ENCODE measurements at places on chromosomes 12 and 14.

DNA sequence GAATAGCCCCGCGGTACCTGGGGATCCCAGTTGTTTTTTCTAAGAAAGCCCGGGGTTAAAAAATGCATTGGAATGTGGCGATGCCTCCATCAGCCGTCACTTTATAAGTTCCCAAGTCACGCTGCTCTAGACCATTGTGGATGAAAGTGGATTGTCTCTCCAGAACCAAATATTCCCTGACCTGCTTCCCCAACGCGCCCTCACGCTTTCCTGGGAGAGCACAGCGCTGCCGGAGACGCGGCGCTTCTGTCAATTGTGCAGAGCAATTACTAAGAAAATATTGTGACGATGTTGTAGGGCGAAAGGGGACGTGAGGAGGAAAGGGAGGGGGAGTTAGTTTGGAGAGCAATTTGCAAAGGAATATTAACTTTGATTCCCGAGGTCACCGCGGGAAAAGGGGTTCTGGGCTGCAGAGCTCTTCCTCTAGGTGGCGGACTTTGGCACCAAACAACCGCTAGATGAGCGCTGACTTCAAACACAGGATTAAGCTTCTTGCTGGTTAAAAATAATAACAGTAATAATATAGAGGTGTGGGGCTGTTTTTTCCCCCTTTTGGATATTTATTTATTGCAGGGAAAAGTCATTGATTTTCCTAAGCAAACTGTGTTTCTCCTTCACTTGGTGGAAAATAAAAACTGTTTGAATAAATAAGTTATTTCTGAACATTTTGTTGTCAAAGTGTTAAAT, 9.6 kb upstream of the FOXG1 start:
- peak; percentile 80 for DNase-seq

DNA sequence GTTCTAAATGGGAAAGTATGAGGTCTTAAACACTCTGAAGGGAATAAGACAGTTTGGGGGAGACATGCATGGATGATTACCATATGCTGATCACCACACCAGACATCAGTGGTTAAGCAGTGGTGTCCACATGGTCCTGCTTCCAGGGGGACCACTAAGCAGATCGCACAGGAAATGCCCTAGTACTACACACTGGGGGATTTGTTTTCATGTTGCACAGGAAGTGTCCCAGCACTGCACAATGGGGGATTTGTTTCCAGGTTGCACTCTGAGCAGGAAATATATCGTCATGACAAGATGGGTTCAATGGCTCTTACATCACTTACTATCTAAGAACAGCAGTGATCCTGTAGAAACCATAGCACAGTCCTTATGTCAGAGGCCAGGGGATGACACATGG, 245.5 kb downstream of the BCL11B start:
- no peak for DNase-seq

DNA sequence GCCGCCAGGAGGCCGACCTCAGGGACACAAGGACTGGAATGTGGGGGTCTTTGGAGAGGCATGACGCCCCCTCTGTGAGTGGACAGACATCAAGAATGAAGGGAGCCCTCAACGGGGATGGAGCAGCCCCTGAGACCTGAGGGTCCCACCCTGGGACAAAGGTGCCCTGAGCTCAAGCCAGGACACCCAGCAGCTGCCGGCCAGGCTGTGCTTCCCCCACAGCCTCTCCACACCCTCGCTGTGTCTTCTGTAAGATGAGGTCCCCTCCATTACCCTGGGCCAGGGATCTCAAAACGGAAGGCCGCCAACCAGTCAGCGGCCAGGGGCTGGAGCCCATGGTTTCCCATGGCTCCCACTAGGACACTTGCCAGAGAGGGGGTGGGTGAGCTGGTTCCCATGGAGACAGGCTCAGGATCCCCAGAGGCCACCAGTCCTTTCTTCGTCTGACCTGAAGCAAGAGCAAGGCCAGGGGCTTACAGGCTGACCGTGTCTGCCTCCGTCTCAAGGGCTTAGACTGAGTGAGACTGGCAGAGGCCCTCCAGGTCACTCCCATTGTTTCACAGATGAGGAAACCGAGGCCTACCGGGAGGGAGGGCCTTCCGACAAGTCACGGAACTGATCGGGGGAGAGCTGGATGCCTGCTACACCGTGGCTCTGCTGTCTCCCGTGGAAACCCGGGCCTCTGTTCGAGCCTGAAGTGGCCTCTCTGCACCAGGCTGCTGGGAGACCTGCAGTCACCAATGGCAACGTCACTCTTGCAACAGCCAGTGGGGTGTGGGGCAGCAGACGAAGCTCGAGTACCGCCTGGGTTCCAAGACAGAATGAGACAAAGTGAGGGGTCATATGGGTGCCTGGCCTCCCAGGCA, 91.7 kb upstream of the DIO3 start:
- DNase-seq: peak; percentile 34

- DNase-seq: no peak
These were observed 48.8 kb downstream of the DDX11 start for GRCh38 chr12:31122481-31122880.

GRCh38 chr12:108980831-108981618, 39.8 kb downstream of the SVOP start:
- no peak for DNase-seq

- DNase-seq: no peak
These were observed 8.9 kb downstream of the FAM186A start for GRCh38 chr12:50387487-50387886.

GRCh38 chr12:84772281-84772680, 140.3 kb downstream of the SLC6A15 start:
- no peak for DNase-seq

DNA sequence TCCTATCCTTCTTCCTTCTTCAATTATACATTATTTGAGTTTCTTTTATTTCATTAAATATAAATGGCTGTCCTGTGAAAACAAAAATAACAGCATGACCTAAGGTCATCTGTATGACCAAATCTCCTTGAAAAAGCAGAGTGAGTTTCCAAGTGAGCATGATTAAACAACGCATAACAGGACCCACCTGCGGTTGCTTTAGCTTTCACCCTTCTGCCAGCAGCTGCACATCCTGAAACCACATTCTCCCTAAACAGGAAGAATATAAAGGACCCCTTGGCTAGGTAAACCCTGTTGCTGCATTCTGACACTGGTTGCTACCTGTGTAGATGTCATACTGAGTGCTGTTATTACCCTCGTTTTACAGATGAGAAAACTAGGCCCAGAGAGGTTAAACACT, 42.8 kb upstream of the CPM start:
- no peak for DNase-seq

- peak; percentile 28 for DNase-seq
These were observed 3.3 kb downstream of the BHLHE41 start for GRCh38 chr12:26121323-26122060.

DNA sequence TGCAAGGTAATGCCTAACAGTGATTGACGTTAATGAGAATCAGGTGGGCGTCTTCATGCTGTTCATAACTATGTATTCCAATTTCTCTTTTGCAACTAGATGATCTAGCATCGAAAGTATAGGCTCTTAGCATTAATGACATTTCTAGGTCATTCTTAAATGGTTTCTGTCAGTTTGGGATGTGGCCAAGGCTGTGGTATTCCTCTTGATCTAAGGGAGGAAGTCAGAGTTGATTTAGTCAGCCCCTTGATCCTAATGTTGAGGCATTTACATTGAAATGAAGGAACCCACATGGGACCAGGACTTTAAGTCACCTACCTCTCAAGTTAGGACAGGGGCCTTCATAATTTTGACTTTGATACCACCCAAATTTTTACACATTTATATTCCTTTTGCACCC, 448.1 kb downstream of the NPAS3 start:
- no peak for DNase-seq

GRCh38 chr12:51817027-51817953, 31.2 kb downstream of the FIGNL2 start:
- no peak for DNase-seq

DNA sequence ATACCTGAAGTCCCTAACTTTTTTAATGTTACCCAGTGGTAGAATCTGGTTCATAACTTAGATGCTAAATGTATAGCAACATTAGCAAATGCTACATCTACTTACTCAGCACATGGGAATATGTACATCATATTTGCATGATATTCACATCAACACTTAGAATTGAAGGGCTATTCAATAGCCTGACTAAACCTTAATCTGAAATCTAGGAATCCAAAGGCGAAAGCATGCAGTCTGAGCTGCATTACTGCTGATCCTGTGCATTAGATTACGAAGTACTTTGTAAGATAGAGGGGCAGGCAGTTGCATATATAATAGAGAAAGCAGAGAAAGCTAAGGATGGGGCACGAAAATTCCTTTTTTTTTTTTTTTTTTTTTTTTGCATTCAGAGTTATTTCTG, 40.4 kb downstream of the SLC38A4 start:
- no peak for DNase-seq

- DNase-seq: no peak
These were observed 138.0 kb downstream of the ANO2 start for GRCh38 chr12:5807090-5807414.

- no peak for DNase-seq
These were observed 42.6 kb upstream of the FBRSL1 start for GRCh38 chr12:132447327-132447720.

DNA sequence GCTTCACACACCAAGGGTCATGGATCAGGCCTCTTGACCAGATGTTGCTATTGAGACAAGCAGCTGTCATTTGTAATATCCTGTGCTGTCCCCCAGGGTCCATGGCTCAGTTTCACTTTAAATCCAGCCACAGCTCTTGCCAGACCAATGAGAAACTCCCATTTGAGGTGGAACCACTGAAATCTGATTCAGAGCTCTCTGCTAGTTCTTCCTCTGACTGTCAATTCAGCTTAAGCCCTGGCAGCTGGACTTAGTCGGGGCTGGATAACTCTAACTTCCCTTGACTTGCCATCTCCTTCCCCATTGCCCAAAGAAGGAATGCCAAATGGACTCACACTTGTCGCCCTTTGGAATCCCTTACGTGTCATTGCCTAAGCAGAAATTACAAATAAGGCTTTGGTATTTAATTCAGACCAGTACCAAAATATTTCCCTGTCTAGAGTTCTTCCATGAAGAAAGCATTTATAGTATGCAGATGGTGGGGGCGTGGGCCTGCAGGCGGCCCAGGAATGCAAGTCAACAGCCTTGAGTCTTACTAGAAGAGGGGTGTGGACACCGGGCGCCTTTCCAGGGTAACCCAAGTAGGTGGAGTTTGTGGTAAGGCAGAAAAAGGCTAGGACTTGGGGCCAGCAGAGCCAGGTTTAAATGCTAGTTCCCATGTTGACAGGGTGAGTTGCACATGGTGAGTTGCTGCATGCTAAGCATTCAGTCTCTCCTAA, 96.9 kb upstream of the TMPO start:
- DNase-seq: no peak

DNA sequence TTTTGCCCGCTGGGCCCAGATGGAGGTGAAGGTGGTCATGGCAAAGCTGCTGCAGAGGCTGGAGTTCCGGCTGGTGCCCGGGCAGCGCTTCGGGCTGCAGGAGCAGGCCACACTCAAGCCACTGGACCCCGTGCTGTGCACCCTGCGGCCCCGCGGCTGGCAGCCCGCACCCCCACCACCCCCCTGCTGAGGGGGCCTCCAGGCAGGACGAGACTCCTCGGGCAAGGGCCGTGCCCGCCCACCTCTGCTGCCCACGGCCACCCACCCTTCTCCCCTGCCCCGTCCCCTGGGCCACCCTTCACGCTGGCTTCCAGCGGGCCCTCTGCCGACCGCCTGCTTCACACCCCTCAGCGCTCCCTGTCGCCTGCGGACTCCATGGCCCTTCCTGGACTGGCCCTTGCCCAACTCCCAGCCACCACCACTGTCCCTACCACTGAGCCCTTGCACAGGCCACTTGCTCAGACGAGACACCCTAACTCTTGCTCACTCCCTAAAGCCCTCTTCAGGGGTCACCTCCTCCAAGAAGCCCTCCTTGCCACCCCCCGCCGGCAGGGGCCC, 42.5 kb downstream of the CYP46A1 start:
- no peak for DNase-seq

- DNase-seq: no peak
These were observed 37.1 kb upstream of the DHRS4 start for GRCh38 chr14:23916446-23916845.

GRCh38 chr12:75481013-75481705, 604 bp downstream of the GLIPR1 start:
- no peak for DNase-seq

DNA sequence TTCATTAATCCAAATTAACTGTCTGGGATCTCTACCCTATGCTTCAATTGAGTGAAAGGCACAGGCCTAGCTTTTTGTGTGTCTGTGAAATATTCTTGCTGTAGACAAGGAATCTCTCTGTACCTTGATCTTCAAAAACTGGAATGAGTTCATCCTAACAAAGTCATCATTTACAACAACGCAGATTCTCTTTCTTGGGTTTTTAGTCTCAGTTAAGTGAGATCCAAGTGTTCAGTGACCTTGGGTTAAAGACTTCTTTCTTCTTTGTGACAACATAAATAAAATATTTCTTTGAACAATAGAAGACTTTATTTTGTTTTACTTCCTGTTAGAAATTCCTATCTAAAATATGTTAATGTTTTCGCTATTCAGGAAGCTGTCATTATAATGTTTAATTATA, 192.2 kb upstream of the LMNTD1 start:
- DNase-seq: no peak

- no peak for DNase-seq
These were observed 296.9 kb downstream of the NUAK1 start for GRCh38 chr12:105841840-105842239.

DNA sequence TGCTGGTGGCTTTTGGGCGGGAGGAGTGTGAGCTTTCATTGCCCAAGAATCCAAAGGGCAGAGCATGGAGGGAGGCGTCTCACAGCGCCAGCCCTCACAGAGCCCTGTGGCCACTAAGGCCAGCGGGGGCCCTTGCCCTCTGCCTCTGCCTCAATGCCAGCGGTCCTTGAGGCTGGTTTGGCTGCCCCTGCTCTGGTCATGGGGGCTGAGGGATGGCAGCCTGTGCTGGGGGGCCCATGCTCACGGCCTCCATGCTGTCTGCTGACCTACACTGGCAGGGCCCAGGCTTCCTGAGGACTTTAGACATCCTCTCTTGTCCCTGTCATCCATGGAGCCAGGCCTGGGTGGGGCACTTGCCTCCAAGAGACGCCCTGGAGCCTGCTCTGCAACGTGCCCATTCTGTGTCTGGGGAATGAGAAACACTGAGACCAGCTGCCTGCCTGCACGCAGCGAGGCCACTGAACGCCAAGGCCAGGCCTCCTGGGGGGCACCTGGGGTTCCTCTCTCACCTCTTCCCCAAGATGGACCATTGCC, 143.4 kb downstream of the KIF26A start:
- DNase-seq: no peak

DNA sequence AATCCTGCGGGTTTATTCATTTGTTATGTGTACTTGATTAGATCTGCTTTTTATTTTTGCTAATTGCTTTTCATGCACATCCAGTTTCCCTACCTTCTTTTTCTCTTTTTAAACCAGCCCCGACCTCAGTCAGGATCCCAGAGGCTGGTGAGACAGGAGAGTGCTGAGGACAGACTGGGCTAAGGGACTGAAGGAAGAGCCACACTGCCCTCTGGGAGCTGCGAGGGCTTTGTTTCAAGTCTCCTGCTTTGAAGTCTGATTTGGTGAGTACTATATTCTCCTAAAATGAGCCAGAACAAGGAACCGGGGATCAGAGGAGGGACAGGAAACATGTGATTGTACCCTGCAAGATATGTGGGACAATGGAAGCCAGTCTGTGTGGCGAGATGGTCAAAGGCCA, 23.9 kb downstream of the PRICKLE1 start:
- no peak for DNase-seq

Measured in retina (tissue), 1 donor.